ENCODE measurements at places on chromosomes 1 and 21.
A peak's percentile ranks its signal among the peaks of the same experiment; 100 is the strongest.

GRCh38 chr1:226424221-226425003 lies 16.5 kb upstream of the PARP1 start:
- peak; percentile 60 for DNase-seq

GRCh38 chr21:18298228-18298627 lies 53.6 kb downstream of the CHODL start:
- no peak for DNase-seq

- no peak for DNase-seq
Observed at GRCh38 chr1:48686159-48686558, 90.5 kb downstream of the BEND5 start.

DNA sequence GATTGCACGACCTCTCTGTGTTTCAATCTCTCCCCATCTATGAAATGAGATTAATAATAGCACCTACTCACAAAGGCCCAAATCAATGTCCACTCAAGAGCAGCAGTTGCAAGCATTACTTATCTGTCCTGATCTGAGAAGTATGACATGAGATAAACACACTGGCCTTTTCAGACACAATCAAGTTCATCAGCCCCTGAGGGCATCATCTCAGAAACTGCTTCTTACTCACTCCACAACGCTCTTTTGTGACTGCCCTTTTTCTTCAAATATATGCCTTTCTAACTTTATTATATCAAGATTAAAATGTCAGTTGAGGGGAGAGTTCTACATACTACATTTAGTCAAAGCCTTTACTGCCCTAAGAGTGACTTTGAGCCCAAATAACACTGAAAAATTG lies 371.9 kb upstream of the SPAG17 start:
- DNase-seq: peak; percentile 70

DNA sequence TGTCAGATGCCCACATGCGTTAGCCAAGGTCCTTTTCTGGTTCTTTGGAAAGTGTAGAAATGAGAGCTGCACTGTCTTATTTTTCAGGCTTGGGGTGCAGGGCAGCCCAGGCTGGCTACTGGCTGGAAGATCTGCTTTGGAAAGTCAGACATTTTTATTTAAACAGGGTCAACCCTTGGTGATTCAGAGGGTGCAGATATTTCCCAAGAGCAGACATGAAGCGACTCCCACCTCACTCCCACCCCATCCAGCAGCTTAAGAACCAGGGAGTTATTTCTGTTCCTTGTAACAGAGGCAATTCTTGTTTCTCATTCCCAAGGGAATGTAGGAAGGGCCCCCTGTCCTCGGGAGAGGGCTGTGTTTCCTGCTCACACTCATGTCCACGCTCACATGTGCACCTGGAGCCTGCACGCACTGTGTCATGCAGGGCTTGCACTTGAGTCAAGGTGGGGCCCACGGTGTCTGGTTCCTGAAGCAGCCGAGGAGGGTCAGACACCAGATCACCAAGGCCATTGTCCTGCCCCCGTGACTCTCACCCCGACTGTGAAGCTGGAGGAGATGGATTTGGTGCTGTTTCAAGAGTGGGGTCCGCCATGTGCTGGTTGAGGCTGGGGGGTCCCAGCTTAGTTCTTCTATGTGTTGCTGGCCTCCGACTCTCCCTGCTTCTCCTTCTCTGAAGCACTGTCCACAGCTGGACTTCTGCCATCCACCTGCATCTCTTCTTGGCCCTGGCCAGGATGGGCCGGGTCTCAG lies 992 bp downstream of the S100A7A start:
- DNase-seq: peak; percentile 32

DNA sequence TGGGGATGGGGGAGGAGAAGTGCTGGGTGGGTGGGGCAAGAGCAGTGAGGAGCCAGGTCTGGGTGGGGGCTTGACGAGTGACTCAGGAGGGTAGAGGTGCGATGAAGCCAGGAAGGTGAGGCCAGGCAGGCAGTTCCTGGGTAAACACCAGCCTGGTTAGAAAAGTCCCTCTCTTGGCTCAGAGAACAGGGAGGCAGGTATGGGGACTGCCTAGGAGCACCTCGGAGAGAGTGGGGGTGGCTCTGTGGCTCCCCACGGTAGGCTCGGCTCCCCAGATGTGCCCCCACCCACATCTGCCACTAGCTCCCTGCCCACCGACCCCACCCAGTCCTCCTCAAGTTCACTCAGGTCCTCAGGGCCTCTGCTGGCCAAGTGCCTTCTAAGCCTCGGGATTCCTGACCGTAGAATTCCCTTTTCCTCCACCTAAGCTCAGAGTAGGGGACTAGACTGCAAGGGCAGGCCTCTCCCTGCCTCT lies 1.2 kb downstream of the HSPG2 start:
- no peak for DNase-seq

GRCh38 chr1:186798960-186799688 lies 29.6 kb upstream of the PLA2G4A start:
- no peak for DNase-seq

DNA sequence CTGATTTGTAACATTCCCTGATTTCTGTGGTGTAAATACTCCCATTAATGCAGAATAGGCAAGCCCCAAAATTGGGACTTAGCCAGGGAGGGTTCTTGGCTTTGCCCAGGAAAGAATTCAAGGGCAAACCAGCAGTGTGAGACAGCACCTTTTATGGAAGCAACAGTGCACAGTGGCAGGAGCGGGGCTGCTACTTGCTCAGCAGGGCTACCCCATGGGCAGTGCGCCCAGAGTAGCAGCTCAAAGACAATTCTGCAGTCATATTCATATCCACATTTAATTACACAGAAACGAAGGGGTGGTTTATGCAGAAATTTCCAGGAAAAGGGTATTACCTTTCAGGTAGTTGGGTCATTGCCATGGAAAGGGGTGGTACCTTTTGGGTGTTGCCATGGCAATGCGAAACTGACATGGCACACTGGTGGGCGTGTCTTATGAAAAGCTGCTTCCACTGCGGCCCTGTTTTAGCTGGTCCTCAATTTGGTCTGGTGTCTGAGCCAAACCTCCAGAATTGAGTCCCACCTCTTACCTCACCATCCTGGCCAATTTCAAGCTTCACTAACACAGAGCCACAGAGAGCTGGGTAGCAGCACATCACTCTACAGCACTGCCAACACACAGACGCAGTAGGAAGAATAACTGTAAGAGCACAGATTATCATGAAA lies 35.9 kb downstream of the FHAD1 start:
- DNase-seq: peak; percentile 39

DNA sequence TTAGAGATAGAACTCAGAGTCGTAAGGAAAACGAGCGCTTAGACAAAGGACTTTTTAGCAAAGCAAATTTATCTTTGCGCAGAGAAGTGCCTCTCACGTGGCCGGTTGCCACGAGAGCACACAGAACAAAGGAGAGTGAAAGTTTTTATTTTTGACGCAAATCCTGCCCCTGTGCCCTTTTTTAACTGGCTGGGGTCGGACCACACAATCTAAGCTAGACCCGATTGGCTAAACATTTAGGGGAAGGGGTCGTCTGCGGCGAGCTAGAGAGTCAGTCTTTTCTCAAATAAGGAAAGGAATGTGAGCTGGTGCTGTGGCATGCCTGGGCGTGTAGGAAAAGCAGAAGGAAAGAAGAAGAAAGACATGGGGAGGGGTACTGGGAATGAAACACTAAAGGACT lies 2.4 kb downstream of the KRTAP10-2 start:
- peak; percentile 51 for DNase-seq

DNA sequence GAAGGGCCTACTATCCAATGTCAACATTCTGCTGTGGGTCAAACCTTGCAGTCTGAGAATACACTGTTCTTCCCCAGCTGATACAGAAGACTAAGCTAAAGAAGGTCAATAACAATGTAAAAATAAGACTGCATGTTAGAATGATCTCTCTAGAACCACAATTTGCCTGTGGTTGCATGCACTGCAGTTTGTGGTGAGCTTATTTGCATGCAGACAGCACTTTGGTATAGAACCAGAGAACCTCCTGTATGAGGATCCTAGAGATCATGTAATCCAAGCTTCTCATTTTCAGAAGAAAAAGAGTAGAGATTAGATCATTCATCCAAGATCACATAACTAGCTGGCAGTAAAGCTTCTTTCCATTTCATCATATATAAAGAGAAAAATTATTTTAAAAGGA lies 15.8 kb downstream of the SYNJ1 start:
- no peak for DNase-seq

- no peak for DNase-seq
Observed at GRCh38 chr1:24195136-24195535, 8.0 kb upstream of the IFNLR1 start.

DNA sequence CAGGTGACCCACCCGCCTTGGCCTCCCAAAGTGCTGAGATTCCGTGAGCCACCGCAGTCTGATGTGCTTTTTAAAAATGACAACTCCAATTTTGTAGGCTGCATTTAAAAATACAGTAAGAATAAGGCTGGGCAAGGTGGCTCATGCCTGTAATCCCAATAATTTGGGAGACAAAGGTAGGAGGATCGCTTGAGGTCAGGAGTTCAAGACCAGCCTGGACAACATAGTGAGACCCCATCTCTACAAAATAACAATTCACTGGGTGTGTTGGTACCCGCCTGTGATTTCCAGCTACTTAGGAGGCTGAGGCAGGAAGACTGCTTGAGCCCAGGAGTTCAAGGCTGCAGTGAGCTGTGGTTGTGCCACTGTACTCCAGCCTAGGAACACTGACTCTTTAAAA lies 23.4 kb downstream of the SLC19A2 start:
- DNase-seq: no peak

- peak; percentile 21 for DNase-seq
Observed at GRCh38 chr1:53369761-53370160, 41.9 kb upstream of the LRP8 start.

DNA sequence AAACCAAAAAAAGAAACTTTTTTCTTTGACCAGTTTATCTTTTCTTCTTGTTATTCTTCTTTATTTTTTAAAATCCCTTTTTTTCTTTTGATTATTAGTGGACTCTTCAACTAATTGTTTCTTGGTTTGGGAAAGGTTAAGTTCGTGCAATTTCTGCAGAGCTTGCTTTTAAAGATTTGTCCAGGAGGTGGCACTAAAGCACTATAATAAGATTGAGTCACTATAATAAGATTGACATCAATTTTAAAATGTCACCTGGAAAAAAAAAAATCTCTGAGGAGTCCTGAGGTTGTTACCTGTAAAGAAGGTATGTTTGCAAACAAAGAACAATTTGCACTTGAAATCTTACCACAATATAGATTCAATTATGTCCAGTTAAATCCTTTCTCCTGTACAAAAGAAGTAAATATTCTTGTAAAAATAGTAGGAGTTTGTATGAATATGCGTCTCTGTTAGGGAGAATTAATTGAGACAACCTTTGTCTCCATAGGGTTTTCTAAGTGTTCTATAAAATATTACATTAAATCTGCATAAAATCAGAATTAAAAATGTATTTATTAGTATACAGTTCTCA lies 166.7 kb downstream of the ADGRL4 start:
- DNase-seq: no peak

DNA sequence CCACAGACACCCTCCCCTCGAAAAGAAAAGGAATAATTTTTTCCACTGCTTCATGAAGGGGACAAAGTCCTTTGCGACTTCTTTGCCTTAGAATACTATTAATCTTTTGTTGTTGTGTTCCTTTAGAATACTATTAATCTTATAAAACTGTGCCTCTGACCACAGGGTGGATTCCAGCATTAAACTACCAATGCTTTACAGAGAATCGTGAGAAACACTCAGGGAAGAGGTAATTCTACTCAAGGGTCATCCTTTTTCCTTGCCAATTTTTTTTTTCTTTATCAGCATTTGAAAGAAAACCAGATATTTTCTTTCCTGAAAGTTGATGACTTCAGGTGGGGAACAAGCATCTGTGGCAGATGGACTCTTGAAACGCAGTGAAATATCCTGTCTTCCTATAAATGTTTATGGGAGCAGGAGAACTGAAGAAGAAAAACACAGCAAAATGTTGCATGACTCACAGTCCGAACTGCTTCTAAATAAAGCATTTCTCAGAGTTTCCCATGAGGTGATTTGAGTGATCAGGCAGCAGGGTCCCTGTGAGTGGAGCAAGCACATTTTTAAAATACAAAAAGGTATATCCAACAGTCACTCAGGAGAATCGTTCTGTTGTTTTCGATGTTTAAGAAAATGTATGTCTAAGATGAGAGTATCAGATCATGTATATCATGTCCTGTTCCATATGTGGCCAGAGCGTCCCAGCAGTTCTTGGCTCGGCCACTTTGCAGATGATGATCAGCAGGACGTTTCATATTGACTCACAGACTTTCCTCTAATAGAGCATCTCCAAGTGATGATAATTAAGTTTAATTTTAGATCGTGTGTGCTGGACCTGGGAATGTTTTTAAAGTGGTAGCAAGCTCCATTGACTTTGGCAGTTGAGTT lies 154.2 kb upstream of the RUNX1 start:
- no peak for DNase-seq

- DNase-seq: peak; percentile 64
Observed at GRCh38 chr21:33230545-33231324, 997 bp downstream of the IFNAR2 start.

GRCh38 chr1:71240656-71241055 lies 159.8 kb upstream of the ZRANB2 start:
- DNase-seq: no peak

DNA sequence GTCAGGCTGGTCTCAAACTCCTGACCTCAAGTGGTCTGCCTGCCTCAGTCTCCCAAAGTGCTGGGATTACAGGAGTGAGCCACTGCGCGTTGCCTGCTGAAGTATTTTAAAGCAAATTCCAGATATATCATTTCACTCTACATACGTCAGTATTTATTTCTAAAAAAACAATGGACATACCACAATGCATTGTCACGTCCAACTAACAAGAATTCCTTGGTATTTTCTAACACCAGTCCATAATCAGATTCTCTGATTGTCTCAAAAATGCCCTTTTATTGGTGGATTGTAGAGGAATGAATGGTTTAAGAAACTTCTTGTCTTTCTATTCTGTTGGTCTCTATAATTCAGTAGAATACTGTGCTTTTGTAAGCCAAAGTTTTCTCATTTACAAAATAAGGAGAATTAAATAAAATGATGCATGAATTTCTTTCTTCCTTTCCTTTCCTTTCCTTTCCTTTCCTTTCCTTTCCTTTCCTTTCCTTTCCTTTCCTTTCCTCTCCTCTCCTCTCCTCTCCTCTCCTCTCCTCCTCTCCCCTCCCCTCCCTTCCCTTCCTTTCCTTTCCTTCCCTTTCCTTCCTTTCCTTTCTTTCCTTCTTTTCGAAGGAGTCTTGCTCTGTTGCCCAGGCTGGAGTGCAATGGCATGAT lies 55.8 kb downstream of the VPS13D start:
- no peak for DNase-seq

DNA sequence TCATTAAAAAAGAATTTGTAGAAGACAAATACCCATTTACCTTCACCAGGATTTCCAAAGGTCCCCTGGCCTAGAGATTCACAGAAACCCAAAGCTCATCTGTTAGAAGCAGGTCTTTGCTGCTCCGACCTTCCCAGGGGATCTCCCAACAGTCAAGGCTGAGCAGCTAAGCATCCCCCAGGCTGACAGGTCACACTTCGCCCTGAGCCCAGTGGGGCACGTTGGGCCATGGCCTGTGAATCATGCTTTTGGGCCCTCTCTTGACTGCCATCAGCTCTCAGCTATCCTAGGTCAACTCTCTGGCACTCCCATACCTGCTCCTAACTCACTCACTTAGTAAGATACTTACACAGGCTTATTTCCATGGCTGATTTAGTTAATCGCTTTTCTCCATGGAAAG lies 157.7 kb downstream of the DSCAM start:
- no peak for DNase-seq
